ENCODE measurements at places on chromosomes 2 and 18.

DNA sequence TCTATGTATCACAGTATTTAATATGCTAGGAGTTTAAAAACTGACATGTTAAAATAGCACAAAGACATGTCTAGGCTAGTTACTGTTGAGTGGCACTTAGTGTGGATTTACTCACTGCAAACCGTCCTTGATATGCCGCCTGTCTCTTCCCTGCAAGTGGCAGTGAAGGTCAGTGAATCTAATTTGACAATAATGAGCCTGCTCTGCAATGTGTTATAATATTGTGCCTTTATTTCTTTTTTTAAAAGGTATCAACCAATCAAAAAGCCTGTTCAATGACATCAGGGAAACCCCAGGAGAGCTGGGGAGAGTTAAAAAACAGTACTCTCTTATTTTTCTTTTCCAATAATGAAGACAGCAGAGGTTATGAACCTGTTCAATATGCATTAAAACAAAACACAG lies 384.1 kb downstream of the ERBB4 start:
- DNase-seq = no peak

GRCh38 chr2:152176113-152176714 lies 651 bp upstream of the STAM2 start:
- no peak for DNase-seq

DNA sequence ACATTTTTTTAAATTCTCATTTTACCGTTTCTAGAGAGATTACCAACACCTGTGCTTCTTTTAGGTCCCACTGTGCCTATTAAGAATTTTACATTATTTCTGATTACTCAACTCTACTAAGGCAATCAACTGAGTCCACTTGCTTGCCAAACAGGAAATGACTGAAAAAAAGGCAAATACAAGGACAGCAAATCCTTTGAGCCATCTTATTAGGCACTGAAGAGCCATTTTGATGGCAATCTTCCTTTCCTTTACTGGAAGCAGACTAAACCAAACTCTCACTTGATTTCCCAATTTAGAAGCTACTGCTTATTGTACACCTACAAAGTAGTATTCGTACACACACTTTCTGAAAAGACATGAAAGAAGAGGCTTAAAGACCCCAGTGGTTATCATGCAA lies 121.4 kb upstream of the COL3A1 start:
- no peak for DNase-seq

GRCh38 chr2:57278451-57278850 lies 768.2 kb upstream of the VRK2 start:
- no peak for DNase-seq

- DNase-seq = no peak
These were observed 300.4 kb downstream of the SETBP1 start for GRCh38 chr18:44981121-44981520.

DNA sequence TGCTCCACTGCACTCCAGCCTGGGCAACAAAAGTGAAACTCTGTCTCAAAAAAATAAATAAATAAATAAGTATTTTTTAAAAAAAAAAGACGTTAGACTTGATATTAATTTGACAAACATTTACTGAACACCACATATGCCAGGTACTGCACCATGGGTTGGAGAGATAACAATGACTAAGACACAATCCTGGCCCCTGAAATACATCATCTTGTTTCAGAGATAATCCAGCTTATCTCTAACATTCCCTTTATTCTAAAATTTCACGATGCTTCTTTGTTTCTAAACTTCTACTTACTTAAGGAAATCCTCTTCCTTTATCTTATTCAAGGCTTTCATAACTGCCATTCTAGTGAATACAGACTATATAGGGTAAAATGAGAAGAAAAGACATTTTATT lies 55.0 kb upstream of the PEX13 start:
- DNase-seq = no peak

GRCh38 chr2:54158311-54158710 lies 42.9 kb downstream of the ACYP2 start:
- no peak for DNase-seq

Measured in NB4 (cell line).